ENCODE measurements at places on chromosomes 12 and 14. TPM values are rescaled to one million over a fixed set of nuclear protein-coding genes. Genes with fewer than 3 reads are reported as not detected.

The COL2A1 gene
- not detected for total RNA-seq

The PLEK2 gene
- total RNA-seq = 1.0 TPM

The KLRK1 gene
- 111 TPM for total RNA-seq

The TMCC3 gene
- total RNA-seq = 0.25 TPM

The SCN8A gene
- total RNA-seq = 0.78 TPM

The C12orf43 gene
- total RNA-seq = 19.8 TPM

The GUCY2C gene
- not detected for total RNA-seq

The OR6C75 gene
- total RNA-seq = not detected

The BCL7A gene
- 6.7 TPM for total RNA-seq

The FOXG1 gene
- not detected for total RNA-seq

The PDZRN4 gene
- not detected for total RNA-seq

The RNU4-1 gene
- 1,025 TPM for total RNA-seq

The WSCD2 gene
- total RNA-seq = not detected

The TUBA1C gene
- total RNA-seq = 240 TPM

The MSI1 gene
- 0.90 TPM for total RNA-seq

The RNU7-1 gene
- total RNA-seq = not detected

The TMEM106C gene
- 158 TPM for total RNA-seq

The UNC79 gene
- total RNA-seq = 0.05 TPM

The BDKRB2 gene
- total RNA-seq = not detected

The GLT1D1 gene
- 0.32 TPM for total RNA-seq

The TESPA1 gene
- total RNA-seq = 112 TPM

The GPR84 gene
- not detected for total RNA-seq

The ZNF384 gene
- 56.7 TPM for total RNA-seq

The PAX9 gene
- not detected for total RNA-seq

The KRT86 gene
- total RNA-seq = not detected

The TROAP gene
- 46.6 TPM for total RNA-seq

The FAM186B gene
- not detected for total RNA-seq

The RD3L gene
- total RNA-seq = not detected

The OASL gene
- 11.1 TPM for total RNA-seq

The FGF6 gene
- total RNA-seq = not detected

The NEDD8 gene
- total RNA-seq = 167 TPM

The IFNG-AS1 gene
- total RNA-seq = not detected

The PYGL gene
- total RNA-seq = 1.6 TPM

The GZMB gene
- 1,751 TPM for total RNA-seq

The DEPDC4 gene
- total RNA-seq = 1.6 TPM

The OR6S1 gene
- not detected for total RNA-seq

The TAS2R10 gene
- not detected for total RNA-seq

Measured in activated CD8-positive, alpha-beta T cell treated with anti-CD3 and anti-CD28 coated beads for 36 hours (primary cell).